ENCODE measurements at places on chromosomes 1 and 21.

GRCh38 chr1:92990828-92991227 is 29.6 kb upstream of the DIPK1A start:
- DNase-seq = no peak

DNA sequence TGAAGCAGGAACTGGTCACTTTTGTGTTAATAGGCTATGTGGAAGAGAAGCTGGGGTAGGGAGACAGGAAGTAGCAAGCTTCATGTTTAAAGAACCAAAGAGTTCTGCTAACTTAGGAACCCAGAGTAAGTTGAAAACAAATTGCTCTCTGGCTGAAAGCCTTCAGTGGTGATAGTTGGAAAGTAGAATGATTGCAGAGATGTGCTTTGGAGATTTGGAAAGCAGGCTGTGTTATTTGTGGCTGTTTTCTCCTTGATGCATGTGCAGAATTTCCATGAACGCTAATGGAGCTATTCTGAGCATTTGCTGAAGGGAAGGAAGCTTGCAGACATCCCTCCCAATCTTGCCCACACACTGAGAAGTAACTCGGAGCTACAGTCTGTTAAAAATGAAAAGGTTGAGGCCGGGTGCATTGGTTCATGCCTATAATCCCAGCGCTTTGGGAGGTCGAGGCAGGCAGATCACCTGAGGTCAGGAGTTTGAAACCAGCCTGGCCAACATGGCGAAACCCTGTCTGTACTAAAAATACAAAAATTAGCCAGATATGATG is 45.7 kb downstream of the TCEANC2 start:
- no peak for DNase-seq

DNA sequence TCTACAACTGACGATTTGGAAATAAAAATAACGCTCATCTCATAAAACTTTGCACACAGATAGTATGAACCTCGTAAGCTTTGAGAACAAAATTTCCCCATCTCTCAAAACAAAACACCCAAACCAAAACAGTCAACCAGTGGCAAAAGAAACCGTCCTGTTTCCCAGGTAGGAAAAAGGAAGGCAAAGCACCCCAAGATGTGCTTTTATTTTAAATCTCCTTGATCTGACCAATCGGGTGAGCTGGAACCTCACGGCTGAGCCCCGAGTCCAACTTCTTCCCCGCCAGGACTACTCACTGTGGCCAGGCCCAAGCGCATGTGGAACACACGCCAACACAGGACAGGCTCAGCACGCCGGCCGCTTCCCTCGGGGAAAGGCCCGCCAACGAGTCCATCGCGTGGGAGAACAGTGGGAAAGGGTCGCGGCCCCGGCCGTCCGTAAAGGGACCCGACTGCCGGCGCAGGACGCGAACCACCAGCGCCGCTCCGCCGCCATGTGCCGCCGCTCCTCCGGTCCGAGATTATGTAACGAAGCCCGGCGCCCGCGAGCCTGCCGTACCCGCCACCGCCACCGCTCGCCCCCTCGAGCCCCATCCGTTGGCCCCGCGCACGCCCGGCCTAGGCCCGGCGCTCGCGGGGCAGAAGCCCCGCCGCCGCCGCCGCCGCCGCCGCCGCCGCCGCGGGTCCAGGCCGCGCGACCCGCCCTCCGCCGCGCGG is 759 bp downstream of the AHCTF1 start:
- no peak for DNase-seq

DNA sequence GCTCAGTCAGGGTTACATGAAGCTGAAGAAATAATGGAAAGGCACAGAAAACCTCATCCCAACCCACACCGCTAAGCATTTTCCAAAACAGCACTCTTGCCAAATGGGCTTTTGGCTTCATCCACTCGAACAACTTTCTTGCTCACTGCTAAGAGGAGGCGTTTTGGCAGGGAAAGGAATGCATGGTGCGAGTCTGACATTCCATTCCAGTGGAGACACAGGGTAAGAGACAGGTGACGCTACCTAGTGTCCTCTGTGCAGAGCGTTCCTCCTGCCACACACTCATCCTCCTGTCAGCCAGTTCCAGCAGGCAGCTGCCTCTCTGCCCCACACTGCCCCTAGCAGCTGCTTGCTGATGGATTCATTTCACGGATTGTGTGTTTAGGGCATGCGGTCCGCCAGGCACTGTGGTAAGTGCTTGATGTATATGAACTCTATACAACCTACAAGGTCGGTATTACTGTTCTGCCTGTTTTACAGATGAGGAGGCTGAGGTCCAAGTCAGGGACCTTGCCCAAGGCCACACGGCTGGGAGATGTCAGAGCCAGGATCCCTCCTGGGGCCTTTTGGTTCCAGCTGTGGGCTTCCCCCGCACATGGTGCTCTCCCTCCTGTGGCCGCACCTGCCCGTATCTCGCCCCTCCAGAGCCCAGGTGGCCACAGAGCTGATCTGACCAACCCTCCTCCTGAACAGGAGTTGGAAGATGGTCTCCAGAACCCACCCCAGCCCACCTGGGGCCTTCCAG is 25.7 kb upstream of the BACE2 start:
- DNase-seq = no peak

- DNase-seq = no peak
Measured at GRCh38 chr1:37473431-37474045, 842 bp upstream of the ZC3H12A start.

DNA sequence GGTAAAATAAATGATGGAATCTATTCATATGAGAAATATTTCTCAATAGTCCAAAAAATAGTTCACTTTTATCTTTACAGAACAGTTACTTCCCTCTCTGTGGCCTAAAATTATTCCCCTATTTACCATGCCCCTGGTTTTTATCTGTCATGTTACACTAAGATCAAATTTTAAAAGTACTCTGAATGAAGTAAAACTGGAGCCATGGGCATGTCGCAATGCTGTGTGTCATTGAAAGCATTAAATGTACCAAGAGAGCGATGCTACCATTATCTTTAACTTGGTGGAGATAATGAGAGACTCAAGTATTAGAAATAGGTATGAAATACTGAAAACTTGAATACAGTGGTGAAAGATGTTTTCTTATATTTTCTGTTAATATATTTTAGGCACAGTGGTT is 146.2 kb downstream of the KCNT2 start:
- DNase-seq = no peak

GRCh38 chr1:196209983-196210382 is 398.3 kb downstream of the KCNT2 start:
- DNase-seq = no peak

GRCh38 chr1:217431395-217431794 is 199.5 kb downstream of the GPATCH2 start:
- DNase-seq = no peak

DNA sequence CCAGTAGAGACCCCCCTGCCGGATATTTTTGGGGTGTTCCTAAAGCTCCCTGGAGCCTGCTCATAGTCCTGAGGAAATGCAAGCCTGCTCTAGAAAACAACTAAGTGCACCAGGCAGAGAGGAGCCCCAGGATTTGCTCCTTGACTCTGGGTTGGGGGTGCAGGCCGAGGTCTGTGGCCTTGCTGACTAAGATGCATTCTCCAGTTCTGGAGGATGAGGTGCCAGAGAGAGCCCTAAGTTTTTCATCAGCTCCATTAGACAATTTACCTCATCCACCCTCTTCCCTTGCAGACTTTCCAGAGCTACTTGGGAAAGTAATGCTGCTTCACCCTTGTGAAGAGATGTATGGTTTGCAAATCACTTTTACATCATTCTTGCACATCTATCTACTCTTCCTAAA is 9.1 kb downstream of the TUFT1 start:
- no peak for DNase-seq

DNA sequence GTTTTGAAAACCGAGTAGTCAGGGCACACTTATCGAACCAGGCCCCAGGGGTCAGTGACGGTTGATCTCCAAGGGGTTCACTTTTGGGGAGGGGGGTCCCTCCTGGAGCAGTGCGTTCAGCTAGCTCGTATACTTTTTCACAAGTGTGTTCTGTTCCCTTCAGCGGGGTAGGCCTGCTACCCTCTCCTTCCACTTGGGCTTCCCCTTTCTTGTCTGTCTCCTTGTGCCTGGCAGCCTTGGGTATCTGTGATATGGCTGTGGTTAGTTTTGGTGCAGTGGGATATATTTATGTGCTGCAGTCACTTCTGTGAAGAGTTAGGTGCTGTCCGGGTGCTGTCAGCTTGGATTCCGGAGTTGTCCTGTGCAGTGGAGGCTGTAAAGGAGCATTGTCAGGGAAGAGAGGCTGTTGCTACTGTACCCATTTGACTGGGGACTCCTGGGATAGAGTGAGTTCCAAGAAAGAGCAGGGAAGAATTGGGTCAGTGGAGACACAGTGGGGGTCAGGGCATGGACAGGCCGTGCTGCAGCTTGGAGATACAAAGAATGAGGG is 29.7 kb downstream of the ADARB1 start:
- DNase-seq = no peak

DNA sequence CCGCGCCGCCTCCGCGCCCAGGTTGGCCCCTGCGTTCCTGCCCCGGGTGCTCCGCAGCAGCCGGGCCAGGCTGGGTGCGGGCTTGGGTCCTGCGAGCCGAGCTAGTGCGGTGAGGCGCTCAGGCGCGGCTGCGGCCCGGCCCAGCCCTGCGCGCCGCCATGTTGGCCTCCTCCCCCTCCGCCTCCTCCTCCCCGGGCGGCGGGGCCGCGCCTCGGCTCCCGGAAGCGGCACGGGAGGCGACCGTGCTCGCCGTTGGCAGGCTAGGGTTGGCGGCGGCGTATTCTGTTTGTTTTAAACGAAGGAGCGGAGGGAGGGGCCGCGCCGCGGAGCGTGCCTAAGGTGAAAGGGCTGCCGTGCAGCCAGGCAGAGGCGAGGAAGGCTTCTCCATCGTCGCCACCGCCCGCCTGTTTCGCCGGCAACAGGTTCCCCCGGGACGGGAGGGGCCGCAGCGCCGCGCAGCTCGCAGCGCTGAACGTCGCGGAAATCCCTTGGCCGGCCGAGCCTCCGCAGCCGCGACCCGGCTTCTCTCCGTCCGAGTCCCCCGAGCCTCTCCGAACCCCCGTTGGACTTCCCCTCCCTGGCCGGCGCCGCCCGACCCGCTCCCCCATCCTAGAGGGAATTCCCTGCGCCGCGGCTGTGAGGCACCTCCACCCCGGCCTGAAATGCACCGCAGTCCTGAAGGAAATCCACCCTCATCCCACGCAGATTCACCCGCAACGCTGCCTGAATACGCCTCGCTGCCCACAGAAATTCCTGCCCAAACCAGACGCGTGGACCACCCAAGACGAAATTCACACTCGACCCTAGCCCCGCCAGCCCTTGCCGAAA is at the start of gene USP24:
Gene USP24 (minus strand): TSS at position 171 of the 828 bp plus-strand sequence. CDS start 251 bp downstream, outside the sequence.
- DNase-seq = no peak

DNA sequence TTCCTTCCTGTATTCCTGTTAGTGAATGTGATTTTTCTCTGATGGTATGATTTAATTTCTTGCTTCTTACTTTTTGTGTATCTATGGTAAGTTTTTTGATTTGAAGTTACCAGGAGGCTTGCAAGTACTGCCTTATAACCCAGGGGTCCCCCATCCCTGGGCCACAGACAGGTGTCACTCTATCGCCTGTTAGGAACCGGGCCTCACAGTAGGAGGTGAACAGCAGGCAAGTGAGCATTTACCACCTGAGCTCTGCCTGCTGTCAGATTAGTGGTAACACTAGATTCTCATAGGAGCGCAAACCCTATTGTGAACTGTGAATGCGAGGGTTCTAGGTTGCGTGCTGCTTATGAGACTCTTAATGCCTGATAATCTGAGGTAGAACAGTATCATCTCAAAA is 143.3 kb downstream of the RPS6KC1 start:
- DNase-seq = no peak

DNA sequence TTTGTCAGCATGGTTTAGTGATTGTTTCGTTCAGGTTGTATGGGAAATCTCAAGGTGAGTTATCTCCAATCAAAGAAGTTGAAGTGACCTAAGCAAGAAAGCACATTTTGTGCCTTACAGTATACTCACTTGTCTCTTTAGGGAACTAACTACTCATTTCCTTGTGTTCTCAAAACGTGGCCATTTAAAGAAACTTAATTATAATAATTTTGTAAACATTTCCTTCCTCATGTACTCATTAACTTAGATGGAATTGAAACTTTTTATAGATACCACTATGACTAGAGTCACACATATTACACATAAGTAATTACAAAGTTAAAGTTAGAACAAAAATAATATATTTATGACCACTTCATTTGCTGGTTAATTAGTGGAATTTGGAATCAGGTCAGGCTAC is 552.6 kb downstream of the MRPL39 start:
- no peak for DNase-seq

DNA sequence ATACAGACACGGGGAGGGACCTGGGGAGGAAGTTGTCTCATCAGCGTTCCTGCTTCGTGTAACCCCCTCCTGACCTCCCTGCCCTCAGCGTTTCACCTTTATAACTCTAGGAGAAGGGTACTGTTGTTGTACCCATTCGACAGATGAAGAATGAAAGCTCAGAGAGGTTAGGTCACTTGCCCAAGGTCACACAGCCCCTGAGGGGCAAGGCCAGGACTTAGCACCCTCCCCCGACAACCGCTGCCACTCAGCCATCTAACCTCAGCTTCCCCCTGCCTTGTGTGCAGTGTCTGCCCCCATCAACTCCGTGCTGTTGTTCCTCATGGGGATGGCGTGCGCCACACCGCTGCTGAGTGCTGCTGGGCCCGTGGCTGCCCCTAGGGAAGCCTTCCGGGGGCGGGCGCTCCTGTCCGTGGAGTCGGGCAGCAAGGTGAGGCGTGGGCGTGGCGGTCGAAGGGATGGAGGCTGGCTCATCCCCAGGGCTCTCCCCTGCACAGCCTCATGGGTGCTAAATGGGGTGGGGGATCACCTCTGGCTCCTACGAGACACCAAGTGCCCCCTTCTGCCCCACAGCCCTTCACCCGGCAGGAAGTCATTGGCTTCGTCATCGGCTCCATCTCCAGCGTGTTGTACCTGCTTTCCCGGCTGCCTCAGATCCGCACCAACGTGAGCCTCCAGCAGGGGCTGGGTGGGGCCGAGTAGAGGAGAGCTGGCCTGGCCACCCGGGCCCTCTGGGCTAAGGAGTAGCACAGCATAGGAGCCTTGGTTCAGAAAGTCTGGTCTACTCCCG is 14.0 kb downstream of the SLC66A1 start:
- no peak for DNase-seq

DNA sequence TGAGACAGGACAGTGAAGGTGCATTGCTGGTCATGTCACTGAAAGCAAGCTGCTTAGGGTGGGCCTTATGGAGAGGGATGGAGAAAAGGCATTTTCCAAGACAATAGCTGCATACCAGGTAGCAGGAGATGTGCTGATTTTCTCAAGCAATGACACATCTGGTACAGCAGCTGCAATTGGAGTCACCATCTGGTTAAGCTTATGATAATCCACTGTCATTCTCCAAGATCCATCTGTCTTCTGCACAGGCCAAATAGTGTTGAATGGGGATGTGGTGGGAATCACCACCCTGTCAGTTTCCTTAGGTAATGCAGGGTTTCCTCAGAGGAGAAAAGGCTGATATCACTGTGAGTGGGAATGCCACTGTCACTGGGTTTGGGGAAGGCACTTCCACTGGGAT is 54.6 kb downstream of the ADSS2 start:
- DNase-seq = no peak

DNA sequence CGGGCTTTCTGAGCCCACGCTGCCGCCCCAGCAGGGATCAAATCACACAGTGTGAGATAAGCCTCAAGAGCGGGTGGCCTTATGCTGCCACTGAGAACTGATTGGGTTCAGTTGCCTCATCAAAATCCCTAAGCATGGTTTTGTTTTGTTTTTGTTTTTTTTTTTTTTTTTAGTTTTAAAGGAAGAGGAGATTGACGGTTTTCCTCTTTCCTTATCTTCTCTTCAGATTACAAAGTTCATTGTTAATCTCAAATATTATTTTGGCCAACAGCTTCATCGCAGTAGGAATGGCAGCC is 651 bp downstream of the COA6 start:
- DNase-seq = no peak
